ENCODE measurements at places on chromosomes 16 and 17.

DNA sequence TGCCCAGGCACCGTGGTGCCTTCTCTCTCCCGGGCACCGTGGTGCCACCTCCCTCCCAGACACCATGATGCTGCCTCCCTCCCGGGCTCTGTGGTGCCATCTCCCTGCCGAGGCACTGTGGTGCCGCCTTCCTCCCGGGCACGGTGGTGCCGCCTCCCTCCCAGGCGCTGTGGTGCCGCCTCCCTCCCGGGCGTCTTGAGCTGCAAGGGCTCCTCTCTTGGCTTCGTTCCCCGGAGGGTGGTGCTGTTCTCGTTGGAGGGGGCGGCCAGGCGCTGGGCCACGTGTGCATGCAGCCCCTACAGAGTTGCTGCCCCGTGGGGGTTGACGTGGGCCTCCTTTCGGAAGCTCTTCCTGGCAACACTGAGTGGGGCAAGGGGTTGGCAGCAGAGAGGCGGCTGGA is 8.2 kb downstream of the CENPX start:
- DNase-seq = no peak

DNA sequence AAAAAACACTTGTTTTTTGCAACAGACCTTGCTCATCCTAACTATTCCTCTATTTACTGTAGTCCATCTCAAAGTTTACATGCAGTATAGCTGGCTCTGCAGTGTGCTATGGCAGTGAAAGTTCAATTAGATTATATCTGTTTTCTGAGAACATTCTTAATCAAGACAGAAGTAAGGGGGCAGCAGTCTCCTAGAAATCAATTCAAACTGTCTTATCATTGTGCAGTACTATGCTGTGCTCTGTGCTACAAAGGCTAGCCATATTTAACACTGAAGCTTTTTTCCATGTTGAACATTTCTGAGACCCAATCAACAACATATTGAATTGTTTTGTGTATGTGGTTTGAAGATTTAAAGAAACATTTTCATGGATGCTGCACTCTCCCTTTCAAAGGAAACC is 11.4 kb downstream of the NETO2 start:
- DNase-seq = no peak

DNA sequence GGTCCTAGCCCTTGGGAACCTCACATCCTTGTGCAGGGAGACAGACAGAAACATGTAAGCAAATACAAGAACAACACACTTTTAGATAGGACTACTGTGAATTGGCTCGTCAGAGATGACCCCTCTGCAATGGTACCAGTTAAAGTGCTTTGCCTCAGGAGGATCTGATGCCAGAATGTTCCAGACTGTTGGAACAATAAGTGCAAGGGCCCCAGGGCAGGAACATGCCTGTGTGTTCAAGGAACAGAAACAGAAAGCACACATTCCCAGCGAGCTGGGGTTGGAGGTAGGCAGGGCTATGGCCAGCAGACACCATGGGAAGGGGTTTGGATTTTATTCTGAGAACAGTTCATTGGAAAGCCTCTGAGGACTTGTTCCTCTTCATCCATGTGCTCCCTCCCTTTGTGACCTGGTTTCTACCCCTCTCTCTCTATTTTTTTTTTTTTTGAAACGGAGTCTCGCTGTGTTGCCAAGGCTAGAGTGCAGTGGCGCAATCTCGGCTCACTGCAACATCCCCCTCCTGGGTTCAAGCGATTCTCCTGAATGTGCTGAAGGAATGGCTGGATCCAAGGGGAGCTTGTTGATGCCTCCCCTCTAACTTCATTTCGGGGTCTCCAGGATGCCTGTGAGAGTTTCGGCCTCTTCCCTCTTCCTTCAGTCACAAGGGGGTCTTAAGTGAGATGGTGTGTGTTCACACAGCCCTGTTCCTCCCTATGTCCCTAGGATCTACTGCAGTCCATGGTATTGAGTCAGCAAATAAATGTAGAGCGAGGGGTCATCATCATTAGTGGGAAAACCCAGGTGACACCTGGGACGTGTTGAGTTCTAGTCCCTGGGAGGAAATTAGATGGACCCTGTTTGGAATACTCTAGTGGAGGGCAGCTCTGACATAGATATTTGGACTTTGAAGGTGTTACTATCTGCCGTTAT is 6.4 kb downstream of the STAT5A start:
- no peak for DNase-seq

DNA sequence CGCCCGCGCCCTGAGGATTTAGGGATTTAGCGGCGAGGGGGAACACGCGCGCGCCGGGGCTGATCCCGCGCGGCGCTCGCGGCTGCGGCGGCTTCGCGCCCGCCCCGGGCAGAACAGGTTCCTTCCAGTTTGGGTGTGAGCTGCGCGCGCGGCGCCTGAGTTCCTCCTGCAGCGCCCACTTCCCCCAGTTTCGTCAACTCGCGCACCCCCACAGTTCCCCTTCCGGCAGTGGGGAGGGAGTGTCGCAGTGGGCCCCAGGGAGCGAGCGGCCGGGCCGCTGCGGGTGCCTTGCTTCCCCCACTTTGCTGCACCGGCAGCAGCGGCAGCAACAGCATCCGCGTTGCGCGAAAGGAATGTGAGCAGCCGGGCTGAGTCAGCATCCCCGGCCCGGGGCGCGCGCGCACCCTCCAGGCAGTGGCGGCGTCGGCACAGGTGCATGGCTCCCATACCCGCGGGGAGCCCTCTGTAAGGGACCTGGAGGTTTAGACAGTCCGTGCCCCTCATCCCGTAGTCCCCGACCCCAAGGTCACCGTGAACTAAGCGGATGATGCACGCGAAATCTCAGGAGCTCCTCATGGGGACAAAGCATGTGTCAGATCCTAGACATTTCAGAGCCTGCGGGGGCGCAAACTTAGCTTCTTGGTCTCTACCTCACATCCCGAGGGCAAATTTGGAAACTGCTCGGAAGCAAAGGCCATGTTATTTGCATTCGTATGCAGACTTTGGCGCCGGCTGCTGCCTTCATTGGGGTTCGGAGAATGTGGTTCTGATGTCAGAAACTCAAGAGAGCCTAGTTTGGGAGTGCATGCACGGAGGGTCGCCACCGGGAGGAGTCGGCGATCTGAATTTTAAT is 767 bp downstream of the ARSG start:
- peak; percentile 92 for DNase-seq

GRCh38 chr17:33637534-33637933 is 344.4 kb upstream of the ASIC2 start:
- DNase-seq = no peak

DNA sequence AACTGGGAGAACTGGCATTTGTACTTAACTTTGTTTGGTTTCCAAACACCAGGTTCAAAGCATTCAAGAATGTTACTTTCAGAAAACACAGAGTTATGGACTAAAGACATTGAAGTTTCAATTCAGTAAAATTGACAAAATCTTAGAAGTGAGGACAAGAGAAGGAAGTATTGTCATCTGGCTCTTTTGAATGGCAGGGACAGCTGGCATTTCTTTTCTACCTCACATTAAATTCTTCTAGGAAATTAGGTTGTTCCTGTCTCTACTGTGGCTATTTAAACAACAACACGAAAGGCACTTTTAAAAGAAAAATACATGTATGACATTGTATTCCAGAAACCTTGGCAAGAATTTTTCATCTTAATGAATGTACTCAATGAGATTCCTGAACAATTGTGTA is 600.0 kb upstream of the CA10 start:
- no peak for DNase-seq

DNA sequence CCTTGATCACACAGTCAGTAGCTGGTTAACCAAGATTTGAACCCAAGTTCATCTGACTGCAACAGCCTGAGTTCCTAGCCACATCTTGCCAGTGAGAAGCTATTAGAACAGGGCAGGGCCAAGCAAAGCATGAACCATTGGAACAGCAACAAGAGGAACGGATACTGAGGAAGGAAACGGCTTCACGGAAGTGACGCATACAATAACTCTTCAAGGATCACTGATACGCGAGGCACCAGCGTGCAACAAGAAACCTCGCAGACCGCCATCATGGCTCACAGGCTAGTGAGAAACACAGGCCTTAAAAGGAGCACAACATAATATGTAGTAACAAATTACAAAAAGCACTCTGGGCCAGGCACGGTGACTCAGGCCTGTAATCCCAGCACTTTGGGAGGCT is 114.9 kb downstream of the CDYL2 start:
- no peak for DNase-seq

- no peak for DNase-seq
Observed at GRCh38 chr16:87881324-87882200, 12.3 kb upstream of the SLC7A5 start.

GRCh38 chr16:28495098-28495793 is 803 bp downstream of the APOBR start:
- no peak for DNase-seq
